ENCODE measurements at places on chromosomes 13 and 19.
A peak's percentile ranks its signal among the peaks of the same experiment; 100 is the strongest.

DNA sequence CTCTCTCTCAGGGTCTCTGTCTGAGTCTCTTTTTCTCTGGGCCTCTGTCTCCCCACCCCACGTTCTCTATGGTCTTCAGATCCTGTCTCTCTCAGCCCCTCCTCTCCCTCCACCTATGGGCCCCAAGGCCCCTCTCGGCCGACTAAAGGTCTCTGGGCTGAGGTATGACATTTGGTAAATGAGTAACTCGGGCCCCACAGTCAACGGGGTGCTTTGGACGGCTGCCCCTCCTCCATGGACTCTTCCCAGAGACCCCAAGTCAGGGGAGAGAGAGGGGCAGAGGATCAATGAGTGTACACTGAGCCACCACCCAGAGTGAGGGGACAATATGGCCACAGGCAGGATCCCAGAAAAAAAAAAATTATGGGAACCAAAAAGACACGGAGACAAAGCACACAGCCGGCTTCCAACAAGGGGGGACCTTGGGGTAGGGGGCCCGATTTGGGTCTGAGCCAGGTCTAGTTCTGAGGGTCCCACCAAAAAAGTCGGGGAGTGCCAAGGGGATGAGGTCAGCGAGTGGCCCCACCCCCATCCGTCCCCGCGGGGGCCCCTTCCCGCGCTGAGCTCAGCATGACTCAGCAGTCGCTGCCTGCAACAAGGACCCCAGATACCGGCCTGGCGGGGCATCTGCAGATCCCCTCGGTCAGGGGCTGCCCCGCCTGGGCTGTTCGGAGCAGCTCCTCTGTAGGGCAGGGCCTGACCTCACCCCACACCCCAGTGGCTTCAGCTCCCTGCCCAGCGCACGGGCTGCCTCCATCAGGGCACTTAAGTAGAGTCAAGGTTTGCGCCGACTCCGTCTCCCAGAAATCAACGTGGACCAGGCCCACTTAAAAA, 1.5 kb upstream of the FTL start:
- DNase-seq = peak; percentile 60

GRCh38 chr19:46537136-46538097, 41.8 kb upstream of the PNMA8B start:
- DNase-seq = no peak

DNA sequence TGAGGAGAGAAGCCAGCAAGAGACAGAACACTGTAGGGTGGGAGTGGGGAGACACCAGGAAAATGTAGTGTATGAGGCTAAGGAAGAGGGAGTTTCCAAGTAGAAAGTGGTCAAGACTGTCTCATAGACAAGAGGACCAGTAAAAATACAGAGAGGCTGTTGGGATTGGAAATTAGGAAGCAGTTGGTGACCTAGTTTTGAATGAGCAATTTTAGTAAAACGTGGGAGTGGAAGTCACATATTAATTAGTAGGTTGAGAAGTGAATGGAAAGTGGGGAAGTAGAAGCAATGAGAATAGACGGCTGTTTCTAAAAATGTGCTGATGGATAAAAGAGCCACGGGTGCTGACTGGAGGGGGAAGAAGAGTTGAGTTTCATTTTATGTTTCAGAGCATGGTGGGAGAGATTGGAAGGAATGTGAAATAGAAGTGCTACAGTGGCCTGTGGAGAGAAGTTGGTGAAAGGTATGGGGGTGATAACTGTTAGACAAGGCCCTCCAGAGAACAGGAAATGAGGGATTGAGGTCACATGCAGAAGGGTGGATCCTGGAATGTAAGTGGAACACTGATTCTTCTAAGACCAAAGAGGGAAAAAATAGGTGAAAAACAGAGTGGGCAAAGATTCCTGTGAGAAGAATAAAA, 247.3 kb downstream of the MTUS2 start:
- DNase-seq = no peak

GRCh38 chr13:51797664-51798488, 6.1 kb downstream of the DHRS12 start:
- DNase-seq = no peak

DNA sequence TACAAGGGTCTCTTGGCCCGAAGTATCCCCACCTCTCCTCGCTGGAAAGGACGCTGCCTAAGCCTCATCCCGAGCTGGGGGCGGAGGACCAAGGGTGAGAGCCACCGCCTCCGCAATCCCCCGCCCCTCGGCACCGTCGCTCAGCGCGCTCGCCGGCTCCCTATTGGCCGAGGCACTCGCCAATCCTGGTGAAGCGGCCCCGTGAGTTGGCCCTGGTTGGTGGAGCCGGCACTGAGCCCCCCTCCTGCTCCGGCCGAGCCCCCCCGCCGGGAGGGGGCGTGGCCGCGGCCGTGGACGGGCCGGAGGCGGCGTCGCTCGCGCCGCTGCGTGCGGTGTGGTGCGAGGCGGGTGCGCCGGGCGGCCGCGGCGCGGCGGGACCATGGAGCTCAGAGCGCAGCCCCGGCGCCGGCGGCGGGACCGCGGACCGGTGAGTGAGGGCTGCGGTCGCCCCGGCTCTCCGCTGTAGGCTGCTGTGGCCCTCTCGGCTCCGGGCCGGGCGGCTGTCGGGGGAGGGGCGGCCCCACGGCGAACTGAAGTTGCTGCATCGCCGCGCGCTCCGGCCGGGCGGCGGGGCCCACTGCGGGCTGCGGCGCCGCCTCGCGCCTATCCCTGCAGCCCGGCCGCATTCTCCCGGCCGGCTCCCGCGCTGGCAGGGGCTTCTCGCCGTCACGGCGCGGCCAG, at the start of gene WASF3:
Gene WASF3, plus strand, starts transcription at position 291 of the 681 bp plus-strand sequence. CDS start 84,588 bp downstream, outside the sequence.
- DNase-seq = peak; percentile 92

DNA sequence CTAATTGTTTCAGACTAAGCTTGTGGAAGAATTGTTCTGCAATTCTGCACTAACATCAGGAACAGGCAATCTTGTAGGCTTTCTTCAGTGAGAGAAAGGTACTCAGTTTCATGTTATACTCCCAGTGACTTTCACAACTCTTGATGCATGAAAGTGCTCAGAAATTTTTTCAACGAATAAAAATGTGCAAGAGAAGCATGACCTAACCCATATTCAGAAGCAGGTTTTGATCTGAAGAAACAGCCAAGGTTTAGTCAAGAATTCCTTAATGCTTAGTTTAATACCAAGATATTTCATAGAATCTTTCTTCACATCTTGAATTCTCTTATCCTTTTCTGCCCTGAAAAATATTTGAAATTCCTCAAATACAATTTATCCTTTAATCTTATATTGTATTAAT, 197.2 kb upstream of the CSNK1A1L start:
- DNase-seq = no peak

DNA sequence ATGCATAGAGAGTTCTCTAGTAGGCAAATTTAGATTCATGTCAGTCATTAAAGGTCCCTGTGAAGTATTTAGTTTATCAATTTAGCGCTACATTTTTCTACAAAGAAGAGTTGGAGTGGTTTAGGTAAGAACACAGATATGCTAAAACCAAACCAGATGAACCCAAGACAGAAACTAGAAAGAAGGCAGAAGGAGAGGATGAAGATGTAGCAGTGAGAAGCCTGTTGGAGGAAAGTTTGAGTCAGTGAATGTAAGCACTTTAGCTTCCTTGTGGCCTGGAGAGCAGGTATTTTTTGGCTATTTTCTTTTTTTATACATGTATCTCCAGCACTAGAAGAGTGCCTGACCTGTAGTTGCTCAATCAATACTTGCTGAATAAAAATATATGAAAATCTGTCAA, 223.7 kb downstream of the KCNRG start:
- DNase-seq = no peak

GRCh38 chr19:35727053-35727955, 9.5 kb downstream of the KMT2B start:
- no peak for DNase-seq

DNA sequence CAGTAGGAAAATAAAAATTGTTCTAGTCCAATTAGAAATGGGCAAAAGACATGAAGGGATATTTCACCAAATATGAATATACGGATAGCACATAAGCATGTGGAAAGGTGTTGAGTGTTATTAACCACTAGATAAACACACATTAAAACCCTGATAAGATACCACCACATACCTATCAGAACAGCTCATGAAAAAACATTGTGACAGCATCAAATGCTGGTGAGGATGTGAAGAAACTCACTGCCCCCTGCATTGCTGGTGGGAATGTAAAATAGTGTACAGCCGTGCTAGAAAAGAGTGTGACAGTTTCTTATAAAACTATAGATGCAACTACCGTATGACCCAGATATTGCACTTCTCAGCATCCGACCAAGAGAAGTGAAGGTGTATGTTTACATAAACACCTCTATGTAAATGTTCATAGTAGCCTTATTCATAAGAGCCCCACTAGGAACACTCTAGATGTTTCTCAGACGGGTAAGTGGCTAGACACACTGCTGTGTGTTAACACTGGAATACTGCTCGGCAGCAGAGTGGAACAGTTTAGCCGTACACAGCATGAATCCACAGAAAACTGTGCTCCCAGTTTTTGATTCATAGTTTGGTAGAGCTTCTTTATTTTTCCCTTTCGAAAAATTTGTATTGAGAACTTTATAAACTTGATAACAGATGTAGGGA, 321.1 kb downstream of the MYO16 start:
- DNase-seq = no peak

DNA sequence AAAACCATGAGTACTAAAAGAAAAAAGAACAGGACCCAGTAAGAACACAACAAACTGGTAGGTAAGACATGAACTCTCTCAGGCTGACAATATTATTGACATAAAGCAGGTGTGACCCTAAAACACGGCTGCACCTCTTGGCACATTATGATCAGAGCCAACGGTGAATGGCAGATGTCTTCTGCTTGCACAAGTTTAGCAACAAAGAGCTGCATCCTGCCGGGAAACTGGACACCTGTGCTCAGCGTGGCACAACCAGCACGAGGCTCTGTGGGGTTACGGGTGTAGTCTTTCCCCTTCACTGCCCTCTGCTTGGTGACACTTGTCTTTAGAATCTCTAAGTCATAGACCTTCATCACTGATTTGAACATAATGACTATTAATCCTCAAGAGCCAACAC, 97.9 kb downstream of the DOCK9 start:
- no peak for DNase-seq

- DNase-seq = no peak
Measured at GRCh38 chr13:79668201-79668752, 187.3 kb downstream of the NDFIP2 start.

GRCh38 chr13:65843314-65843731, 1386.8 kb downstream of the PCDH9 start:
- DNase-seq = no peak

DNA sequence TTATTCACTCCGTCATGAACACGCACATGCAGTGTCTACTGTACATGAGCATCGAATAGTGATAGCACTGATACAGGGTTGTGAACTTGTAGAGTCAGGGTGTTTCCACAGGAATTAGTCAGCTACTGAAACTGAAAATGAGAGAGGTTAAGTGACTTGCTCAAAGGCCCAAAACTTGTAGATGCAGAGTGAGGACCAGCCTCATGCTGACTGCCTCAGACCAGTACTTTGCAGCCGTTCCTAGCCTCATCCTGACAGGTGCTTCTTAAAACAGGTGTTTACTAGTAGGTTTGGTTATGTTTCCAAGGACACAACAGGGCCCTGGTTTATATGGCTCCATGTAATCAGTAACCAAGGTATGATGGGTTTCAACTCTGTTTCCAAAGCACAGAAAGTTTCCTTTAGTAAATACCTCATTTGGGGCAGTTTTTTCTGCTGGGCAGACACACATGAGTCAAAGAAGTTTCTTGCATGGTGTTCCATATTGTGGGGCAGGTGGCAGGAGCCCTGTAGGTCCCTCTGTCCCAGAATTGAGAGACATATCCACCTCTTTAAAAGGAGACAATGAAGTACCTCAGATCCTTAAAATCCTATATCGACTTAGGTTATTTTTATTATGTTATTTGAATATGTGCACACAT, 16.0 kb downstream of the FGF9 start:
- no peak for DNase-seq

DNA sequence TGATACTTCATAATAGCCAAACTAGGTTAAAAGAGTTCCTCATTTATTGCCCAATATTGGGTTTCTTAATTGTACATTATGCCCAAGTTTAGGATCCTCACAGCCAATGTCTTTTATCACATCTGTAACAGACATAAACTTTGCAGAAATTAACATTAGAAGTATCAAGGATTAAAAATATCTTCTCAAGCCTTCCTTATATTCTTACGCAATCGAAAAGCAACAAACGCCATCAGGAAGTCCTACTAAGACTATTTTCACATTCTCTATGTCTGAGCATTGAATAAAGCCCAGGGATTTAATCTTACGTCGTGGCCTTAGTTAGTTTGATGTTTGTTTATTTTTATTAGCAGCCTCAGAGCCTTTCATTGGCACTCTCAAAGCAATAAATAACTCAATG, 1660.4 kb upstream of the MIR17HG start:
- no peak for DNase-seq

DNA sequence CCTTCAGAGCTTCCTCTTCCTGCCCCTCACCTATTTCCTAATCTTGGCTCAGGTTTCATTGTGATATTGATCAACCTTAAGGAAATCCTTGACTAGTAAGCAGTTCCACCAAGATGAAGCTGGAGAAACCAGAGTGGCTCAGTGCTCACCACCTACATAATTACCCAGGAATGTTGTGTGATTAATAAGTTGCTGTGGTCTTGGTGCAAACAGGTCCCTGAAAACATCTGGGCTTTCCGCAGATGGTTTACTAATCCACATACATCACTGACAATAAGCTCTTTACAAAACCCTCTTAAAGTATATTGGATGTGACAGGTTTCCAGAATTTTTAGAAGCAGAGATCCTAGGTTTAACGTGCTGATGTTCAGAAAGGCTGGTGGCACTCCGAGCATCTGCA, 8.6 kb upstream of the SERP2 start:
- DNase-seq = no peak

DNA sequence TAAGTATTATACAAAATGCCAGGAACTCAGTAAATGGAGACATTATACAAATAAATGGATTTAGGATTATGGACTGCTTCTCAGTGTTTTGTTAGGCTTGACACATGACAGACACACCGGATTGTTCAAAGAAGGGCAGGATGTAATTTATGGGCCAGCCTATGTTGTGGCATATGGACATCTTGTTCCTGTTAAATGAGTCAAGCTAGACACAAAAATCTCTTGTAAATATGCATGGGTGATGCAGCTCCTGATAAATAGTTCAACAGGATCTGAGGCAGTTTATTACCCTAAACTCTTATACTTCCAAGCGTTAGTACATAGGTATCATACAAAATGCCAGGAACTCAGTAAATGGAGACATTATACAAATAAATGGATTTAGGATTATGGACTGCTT, 502.3 kb downstream of the TBC1D4 start:
- no peak for DNase-seq

DNA sequence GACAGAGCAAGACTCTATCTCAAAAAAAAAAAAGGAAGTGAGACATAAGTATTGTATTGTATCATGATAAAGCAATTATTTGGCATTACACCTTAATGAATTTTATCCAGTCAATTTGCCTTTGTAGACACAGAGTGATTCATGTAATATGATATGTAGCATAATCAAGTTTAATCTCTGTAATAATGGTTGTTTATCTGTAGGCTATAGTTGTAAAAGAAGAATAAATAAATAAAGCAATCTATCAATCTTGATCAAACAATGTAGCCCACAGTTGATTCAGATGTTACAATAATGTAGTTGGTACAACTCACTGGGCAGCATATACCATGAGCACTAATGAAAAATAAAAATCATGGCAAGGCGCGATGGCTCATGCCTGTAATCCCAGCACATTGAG, 28.5 kb upstream of the CEACAM20 start:
- no peak for DNase-seq
